ENCODE measurements at places on chromosomes 12 and 14. TPM values are rescaled to one million over a fixed set of nuclear protein-coding genes. Genes with fewer than 3 reads are reported as not detected.

Gene PPP4R4
- 0.58 TPM for total RNA-seq

DNA sequence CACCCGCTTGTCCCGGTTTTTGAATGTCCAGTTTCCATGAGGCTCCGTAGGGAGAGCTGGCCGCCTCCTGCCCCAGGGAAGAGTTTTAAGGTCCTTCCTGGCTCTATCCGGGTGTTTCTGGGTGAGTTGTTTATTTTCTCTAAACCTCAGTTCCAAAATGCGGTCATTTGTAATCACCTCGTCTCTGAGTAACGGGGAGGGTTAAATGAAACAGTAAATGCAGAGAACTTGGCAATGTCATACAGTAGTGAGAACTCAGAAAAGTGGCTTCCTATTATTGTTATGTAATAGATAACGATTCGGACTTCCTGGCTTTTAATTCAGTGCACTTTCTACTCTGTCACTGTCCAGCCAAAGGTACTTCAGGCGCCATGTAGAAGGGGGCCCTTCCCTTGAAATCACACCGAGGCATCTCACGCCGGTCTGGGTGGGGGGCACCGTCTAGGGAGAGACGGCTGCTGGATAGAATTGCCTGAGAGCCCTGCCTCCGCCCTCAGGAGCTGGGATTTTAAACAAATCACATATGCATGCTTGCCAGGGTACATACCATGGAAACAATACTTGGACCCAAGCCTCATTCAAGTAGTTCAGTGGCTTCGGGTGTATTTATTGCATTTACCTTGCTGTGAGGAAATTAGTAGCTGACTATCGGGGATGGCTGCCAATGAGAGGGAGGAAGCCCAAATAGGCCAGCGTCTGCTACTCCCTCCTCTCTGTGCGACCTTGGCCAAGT lies 26.4 kb downstream of the NOS1 start:
- DNase-seq = no peak

DNA sequence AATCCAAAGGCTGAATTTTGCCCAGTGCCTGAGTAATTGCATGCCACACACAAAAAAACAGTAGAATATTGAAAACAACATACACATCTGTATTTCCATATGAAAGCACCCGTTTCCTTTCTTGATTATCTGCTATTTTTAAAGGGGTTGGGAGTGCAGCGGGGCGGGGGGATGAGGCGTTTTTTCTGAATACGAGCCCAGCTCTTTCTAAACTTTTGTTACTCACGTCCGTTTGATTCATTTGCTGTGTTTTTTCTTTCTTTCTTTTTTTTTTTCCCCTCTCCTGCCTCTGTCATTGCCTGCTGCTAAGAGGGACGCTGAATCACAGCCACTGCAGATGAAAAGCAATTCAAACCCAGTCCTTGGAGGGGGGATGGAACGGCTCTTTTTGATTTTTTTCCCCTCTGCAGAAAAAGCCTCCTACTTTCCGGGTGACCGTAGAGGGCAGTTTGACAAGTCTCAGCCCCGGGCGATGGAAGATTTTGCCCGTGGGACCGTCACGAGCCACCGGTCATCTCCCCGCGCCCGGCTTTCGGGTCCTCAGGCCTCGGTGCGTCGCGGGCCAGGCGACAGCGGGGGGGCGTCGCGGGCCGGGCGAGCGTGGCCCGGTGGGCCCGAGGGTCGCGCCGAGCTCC lies 572 bp upstream of the RASSF8 start:
- DNase-seq = peak; percentile 36

DNA sequence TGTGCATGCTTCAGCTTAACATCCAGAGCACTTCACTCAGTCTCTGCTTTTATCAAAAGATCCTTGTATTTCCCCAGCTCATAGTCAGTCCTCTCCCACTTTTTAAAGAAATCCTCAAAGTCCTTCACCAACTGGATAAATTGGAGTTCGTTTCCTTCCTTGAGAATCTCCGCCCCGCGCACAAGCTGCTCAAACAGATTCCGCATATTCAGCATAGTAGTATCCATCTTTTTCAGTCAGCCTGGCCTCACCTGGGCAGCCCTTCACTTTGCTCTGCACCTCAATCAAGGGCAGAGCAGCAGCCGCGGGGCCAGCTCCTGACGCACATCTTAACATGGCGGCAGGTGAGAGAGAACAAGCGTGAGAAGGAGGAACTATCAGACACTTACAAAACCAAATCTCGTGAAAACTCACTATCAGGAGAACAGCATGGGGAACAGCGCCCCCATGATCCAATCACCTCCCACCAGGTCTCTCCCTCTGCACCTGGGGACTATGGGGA lies 14.3 kb upstream of the DBX2 start:
- DNase-seq = no peak

Gene KERA
- total RNA-seq = not detected

GRCh38 chr14:68239988-68240771 lies 420.6 kb downstream of the RAD51B start:
- DNase-seq = no peak

Gene MYO1H
- not detected for total RNA-seq
